ENCODE measurements at places on chromosomes 12 and 14. TPM values are rescaled to one million over a fixed set of nuclear protein-coding genes. Genes with fewer than 3 reads are reported as not detected.

- H3K4me1 ChIP-seq, result no peaks in the 10 kb centered on the region
- H3K4me3 ChIP-seq, result no peak overlapping the region
- no peak overlapping the region for H3K27ac ChIP-seq
- no peak for DNase-seq
- no peaks in the 10 kb centered on the region for H3K36me3 ChIP-seq
These were observed 63.4 kb downstream of the ANO2 start for GRCh38 chr12:5881666-5882065.

GRCh38 chr14:64584190-64584589, 34.4 kb downstream of the PPP1R36 start:
- no peak overlapping the region for H3K4me3 ChIP-seq
- H3K36me3 ChIP-seq, result no peaks in the 10 kb centered on the region
- no peak overlapping the region for H3K27ac ChIP-seq
- H3K27me3 ChIP-seq, result no peaks in the 10 kb centered on the region
- no peak for DNase-seq
- no peaks in the 10 kb centered on the region for H3K4me1 ChIP-seq

DNA sequence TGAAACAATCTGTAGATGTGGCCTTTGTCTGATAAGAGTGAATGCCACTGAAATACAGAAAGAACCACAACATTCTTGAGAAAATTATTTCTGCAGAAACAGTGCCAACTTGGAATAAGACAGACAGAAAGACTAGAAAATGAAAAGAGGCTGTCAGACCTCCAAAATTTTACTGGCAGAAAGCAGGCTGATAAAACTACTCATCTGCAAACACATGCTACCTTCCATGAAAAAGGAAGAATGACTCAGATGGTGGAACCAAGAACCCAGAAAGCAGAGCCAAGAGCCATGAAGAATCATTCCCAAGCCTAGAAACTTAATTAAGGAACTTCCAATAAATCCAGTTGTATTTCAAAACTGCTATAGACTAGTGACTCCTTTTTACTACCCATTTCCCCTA, 31.9 kb upstream of the OSBPL8 start:
- no peaks in the 10 kb centered on the region for H3K36me3 ChIP-seq
- no peak overlapping the region for H3K4me3 ChIP-seq
- H3K27ac ChIP-seq, result no peak overlapping the region
- H3K4me1 ChIP-seq, result no peaks in the 10 kb centered on the region

GRCh38 chr12:53190108-53190729, 9.5 kb upstream of the CSAD start:
- peaks cover 21% of the 10 kb centered on the region for H3K36me3 ChIP-seq
- H3K4me1 ChIP-seq, result no peaks in the 10 kb centered on the region
- DNase-seq, result no peak
- H3K4me3 ChIP-seq, result no peak overlapping the region

DNA sequence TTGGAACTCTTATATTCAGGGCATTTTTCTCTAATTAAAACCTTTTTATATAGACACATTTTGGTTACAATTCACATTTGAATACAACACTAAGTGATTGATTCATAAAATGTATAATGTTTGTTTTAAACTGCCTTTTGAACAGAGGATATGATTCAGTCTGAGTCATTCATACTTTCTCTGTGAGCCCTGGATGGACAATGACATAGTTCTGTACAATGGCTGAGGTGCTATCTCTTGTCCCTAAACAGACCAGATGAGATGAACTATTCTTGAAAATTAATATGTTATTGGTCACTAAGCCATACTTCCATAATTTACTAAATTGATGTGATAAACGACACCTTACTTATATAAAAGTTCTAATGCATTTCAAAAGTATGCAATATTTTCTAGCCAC, 199.7 kb upstream of the ATXN7L3B start:
- H3K27me3 ChIP-seq, result no peaks in the 10 kb centered on the region
- DNase-seq, result peak; percentile 47
- no peaks in the 10 kb centered on the region for H3K36me3 ChIP-seq
- H3K4me1 ChIP-seq, result peaks cover 18% of the 10 kb centered on the region
- no peak overlapping the region for H3K4me3 ChIP-seq
- H3K27ac ChIP-seq, result no peak overlapping the region

- H3K27me3 ChIP-seq, result no peaks in the 10 kb centered on the region
- no peak for DNase-seq
- no peaks in the 10 kb centered on the region for H3K36me3 ChIP-seq
- H3K4me3 ChIP-seq, result peak overlapping the region; percentile 9
- H3K27ac ChIP-seq, result peak overlapping the region; percentile 73
- peaks cover 47% of the 10 kb centered on the region for H3K4me1 ChIP-seq
These were observed 75.9 kb downstream of the TNFAIP2 start for GRCh38 chr14:103199124-103199523.

DNA sequence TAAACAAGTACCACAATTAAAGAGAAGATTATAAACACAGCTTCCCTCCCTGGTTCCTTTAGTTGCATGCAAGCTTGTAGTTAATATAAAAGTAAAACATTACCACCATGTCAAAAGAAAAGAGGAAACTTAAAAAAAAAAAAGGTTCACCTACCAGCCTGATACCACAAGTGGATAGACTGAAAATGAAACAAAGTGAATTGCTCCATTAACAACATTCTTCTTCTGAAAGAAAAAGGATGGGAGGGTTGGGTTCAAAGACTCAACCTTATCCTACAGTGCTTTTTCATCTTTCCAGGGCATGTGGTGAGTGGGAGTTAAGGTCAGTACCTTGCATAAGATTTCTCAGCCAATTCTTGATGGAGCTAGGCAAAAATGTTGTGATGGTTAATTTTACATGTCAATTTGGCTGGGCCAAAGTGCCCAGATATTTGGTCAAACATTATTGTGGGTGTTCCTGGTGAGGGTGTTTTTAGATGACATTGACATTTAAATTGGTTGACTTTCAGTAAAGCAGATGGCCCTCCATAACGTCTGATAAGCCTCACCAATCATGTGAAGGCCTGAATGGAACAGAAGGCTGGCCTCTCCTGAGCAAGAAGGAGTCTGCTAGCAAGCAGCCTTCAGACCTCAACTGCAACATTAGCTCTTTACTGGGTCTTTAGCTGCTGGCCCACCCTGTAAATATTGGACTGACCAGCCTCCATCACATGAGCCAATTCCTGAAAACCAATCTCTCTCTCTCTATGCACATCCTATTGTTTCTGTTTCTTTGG, 28.8 kb downstream of the VCPKMT start:
- DNase-seq, result no peak
- no peaks in the 10 kb centered on the region for H3K27me3 ChIP-seq
- no peaks in the 10 kb centered on the region for H3K36me3 ChIP-seq
- no peaks in the 10 kb centered on the region for H3K4me1 ChIP-seq

DNA sequence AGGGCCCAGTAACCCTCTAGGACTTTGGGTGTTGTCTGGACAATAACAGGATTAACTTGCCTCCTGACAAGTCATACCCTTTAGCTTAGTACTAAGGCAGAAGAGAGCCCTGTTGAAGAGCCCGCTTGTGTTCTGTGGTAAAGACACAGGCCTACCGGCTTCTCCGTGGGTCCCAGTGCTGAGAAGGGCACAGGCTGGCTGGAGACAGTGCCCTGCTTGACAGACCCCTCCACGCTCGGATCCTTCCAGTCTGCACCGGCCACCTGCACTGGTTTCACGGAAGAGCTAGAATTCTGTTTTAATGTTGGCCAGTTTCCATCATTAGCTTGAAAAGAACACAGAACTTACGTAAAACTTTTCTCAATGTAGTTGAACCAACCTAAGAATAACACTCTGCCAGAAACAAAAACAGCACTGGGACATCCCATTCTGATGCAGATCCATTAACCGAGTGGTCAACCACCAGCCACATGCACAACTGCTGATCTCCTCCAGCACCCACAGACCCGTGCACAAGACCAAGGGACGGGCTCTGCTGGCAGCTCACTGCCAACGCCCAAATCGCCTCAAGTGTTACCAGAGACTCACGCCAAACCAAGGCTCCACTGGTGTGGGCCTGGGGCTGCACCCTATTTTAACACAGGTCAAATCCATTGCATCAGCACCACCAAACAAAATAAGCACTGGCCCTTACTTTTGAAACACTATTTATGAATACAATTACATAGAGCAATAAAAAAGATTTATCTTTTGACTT, 27.1 kb downstream of the ZFYVE21 start:
- no peaks in the 10 kb centered on the region for H3K27me3 ChIP-seq
- DNase-seq, result no peak

DNA sequence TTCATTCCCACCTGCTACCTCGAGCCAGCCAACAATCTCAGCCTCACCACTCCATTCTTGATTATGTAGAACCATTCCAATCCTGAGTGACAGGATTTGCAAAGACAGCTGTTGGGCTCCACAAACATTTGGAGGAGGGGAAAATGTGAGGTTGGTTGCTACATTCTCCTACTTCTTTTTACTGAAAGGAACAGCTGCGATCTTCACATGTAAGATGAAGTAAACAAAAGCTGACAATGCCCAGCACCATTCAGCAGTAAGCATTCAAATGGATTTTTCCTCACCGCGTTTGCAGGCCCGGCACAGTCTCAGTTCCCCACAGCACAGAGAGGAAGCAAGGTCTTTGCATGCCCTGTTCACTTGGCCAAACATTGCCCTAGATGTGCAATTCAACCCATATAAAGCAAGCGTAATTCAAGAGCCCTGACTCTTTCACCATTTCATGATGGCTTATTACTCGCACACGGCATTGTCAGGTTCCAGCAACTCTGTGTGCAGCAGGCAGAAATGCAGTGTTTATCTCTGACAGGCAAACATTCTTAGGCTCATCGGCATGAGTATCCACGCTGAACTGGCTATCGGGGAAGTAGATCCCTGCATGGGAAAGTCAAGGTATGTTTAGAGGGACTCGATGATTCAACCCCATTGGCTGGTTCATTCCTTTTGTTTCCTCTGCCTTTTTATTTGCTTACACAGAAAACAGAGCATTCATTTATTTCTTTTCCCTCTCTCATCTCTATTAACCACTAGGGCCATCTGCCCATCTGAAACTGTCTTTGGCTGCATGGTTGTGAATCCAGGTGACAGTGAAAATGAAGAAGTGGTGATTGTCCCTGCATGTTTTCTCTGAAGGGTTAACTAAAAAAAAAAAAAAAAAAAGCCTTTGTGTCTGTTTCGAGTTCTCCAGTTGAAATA, 236.1 kb upstream of the PLEKHG7 start:
- H3K4me1 ChIP-seq, result peaks cover 24% of the 10 kb centered on the region
- H3K36me3 ChIP-seq, result no peaks in the 10 kb centered on the region
- H3K4me3 ChIP-seq, result no peak overlapping the region
- no peak for DNase-seq

GRCh38 chr12:105275997-105276733, 40.2 kb upstream of the APPL2 start:
- H3K27ac ChIP-seq, result no peak overlapping the region
- H3K36me3 ChIP-seq, result no peaks in the 10 kb centered on the region
- H3K4me1 ChIP-seq, result no peaks in the 10 kb centered on the region
- DNase-seq, result no peak
- no peaks in the 10 kb centered on the region for H3K27me3 ChIP-seq

GRCh38 chr12:19641235-19642080, 202.2 kb downstream of the AEBP2 start:
- no peak overlapping the region for H3K27ac ChIP-seq
- H3K4me1 ChIP-seq, result no peaks in the 10 kb centered on the region
- H3K27me3 ChIP-seq, result no peaks in the 10 kb centered on the region

DNA sequence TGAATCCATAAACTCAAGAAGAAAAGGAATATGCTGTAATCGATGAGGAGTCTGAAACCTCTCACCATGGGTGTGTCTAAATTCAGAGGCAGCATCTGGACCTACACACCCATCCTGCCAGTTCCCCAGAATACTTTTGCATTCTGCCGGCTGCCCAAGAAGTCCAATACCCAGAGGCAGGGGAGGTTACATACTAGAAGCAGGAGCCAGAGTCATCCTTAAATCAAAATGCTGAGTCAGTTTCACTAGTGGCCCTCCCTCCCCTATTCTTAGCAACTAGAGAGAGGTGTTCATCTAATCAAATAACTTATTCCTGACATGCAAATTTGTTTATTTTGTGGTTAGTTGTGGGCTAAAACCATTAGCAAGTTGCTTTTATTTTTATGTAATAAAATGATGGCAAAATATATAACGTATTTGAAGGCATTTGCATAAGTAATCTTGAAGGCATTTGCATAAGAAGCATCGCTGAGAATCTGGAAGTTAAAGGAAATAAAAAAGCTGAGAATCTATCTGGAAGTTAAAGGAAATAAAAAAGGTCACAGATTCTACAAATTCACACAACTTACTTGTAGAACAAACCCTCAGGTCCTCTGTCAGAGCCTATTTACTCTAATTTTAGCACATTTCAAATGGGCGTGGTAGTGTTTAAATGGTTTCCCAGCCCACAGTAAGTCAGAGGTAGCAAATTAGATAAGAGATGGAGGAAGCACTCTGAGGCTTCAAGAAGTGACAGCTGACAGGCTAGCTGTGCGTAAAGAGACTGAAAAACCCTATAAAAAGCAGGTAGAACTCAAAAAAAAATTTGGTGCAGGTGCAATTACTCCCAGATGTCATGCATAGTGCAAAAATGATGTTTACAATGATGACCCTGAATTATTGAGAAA, 7.8 kb downstream of the BHLHE41 start:
- H3K4me3 ChIP-seq, result no peak overlapping the region
- peaks cover 77% of the 10 kb centered on the region for H3K4me1 ChIP-seq
- peaks cover 15% of the 10 kb centered on the region for H3K36me3 ChIP-seq
- no peaks in the 10 kb centered on the region for H3K27me3 ChIP-seq

DNA sequence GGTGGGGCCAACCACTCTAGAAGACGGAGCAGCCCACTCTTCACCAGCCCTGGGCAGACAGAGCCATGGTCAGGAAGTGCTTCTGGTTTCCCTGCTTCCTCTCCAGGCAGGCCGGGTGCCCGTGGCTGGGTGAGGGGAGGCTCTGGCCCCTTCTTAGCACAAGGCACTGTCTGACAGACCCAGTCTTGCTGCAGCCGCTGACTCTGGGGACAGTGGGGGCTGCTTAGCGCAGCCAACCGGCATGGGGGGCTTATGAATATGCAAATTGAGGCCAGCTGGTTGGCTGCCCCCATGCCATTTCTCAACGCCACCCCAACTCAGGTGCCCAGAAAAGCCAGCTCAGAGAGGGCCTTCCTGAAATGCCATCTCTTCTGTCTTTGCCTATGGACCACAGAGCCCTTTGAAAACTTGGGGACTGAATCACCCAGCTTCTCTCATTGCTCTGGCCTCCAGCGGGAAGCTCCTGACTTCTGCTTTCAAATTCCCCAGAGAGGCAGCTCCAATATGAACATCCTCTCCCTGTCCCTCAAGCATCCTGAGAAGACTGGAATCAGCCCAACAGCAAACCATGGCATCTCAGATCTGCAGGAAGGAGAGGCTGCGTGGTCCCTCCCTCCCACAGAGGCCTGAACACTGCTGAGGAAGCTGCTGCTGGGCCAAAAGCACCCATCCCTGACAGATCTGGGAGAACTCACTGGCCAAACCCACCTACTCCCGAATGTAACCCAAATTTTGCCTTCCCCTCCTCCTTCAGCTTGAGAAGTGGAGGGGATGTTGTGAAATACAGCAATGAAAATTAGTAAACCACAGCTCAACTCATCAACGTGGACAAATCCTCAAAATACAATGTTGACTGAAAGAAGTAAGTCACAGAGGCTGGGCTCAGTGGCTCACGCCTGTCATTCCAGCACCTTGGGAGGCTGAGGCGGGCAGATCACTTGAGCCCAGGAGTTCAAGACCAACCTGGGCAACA, at the start of gene PROX2:
Gene PROX2 (minus strand): TSS at position 205 of the 973 bp plus-strand sequence. CDS start 12,311 bp downstream, outside the sequence.
- no peaks in the 10 kb centered on the region for H3K27me3 ChIP-seq
- H3K4me3 ChIP-seq, result no peak within 1 kb of the TSS
- DNase-seq, result no peak
- peaks cover 6% of the 10 kb centered on the region for H3K4me1 ChIP-seq
- no peak within 1 kb of the TSS for H3K27ac ChIP-seq
- H3K36me3 ChIP-seq, result no peaks in the 10 kb centered on the region

- no peak overlapping the region for H3K4me3 ChIP-seq
- H3K4me1 ChIP-seq, result peaks cover 26% of the 10 kb centered on the region
- H3K27me3 ChIP-seq, result no peaks in the 10 kb centered on the region
- H3K36me3 ChIP-seq, result no peaks in the 10 kb centered on the region
- no peak overlapping the region for H3K27ac ChIP-seq
- no peak for DNase-seq
These were observed 152.6 kb upstream of the NUDT4 start for GRCh38 chr12:93225094-93225493.

ANKS1B gene
- not detected for total RNA-seq

OVCH1 gene
- total RNA-seq, result not detected

BCL2L14 gene
- 4.8 TPM for total RNA-seq
